GM12864 (cell line): ENCODE measurements at places on chromosomes 13 and 19.

- DNase-seq: no peak
Measured at GRCh38 chr13:83086948-83087347, 795.3 kb downstream of the SLITRK1 start.

GRCh38 chr13:85816413-85816812 lies 17.2 kb upstream of the SLITRK6 start:
- no peak for DNase-seq

DNA sequence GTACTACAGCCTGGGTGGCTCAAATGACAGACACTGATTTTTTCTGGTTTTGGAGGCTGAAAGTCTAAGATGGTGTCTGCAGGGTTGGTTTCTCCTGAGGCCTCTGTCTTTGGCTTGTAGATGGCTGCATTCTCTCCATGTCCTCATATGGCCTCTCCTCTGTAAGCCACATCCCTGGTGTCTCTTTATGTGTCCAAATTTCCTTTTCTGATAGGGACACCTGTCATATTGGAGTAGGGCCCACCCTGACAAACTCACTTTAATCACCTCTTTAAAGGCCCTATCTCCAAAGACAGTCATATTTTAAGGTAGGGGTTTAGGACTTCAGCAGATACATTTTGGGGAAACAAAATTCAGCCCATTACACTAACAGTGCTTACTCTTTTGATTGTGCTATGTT lies 32.0 kb upstream of the WASF3 start:
- DNase-seq: no peak

DNA sequence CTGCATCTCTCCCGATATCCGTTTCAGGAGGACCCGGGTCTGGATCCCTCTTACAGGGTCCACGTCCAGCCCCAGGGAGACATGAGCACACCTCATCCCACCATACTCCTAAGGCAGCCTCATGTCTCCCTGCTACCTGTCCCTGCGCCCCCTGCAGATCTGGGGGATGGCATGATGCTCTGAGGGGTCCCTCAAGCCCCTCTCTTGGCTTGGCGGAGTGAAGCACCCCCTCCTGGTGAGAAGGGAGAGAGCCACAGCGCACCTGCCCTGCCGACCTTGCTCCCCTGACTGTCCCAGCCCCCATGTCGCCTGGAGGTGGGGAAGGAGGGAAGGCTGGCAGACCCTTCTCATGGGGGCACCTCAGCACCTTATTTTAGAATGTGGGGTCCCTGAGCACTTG lies 21.5 kb upstream of the ARHGEF7 start:
- no peak for DNase-seq

DNA sequence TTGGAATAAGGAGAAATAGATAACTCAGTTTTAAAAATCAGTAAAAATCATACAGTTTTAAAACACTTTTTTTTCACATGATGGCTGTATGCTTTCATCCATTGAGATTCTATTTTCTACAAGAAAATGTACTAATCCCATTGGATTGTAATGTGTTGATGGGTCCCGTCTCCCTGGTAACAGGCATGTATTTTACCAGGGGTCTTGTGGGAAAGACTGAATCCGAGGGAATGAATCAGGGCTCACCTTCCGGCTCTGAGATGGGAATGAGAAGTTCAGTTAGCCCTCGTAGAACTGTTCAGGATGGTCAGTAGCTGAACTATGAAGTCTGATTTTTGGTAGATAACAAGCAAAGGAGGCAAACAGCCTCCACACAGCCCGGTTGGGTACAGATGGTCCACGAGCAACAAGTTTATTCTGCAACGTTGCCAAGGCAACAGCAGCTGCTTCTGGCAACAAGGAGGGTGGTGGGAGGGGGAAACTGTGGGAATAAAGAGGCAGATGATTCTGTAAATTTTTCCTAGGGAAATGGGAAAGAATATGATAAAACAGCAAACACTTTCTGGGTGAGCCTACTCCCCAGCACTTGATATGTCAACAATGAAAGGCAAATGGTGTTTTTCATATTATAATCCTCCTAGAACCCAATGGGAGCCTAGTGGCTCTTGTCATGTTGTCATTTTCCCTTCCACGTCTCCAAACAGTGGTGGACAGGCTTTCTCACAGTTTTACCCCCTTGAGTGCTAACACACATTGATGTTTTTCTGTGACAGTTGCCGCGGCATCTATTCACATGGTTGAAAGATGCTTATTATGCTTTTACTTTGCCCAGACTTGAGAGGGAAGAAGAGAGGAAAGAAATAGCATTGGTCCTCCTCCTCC lies 12.4 kb upstream of the SIAH3 start:
- no peak for DNase-seq

DNA sequence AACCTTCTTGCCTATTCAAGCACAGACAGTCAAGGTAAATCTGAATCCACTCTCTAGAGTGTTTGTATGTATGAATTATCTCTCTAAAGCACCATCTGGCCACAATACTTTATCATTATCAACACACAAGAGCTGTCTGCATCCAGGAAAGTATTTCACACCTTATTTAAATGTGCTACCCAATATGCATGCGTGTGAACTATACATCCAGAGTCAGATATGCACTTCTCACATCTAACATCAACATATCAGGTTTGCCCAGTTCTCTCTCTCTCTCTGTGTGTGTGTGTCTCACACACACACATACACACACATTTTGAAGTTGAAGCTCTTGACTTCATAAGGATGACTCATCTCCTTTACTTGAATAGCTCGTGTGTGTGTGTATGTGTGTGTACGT lies 697.5 kb upstream of the PCDH20 start:
- DNase-seq: no peak

DNA sequence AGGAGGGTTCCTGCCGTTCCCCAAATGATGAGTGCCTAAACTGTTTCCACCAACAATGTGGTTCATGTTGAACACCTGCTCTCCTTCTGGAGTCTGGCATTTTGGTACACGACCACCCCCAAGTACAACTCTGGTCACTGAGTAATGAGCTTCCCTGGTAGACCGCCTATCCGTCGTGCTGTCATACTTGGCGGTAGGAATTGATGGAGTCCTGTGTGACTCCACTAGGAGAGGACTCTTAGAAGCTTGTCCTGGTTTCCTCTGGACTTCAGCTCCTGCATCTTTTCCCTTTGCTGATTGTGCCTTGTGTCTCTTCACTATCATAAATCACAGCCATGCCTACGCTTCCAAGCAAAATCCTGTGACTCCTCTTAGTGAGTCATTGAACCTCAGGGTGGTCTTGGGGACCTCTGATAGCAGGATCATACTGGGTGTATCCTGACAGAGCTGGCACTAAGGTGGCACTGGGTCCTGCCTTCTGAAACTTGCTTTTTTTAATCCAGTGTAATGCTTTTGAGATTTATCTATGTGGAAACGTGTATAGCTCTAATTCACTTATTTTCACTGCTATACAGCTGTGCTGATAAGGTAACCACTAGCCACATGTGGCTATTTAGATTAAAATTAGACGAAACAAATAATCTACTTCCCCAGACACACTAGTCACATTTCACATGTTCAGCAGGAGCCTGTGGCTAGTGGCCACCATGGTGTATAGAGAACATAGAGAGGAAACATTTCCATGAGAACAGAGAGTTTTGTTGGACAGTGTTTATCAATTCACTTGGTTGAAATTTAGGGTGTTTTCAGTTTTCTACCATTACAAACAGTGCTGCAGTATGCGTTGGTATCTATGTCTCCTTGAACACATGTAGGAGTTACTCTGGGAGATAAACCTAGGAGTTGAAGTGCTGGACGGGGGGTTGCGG lies 6.1 kb upstream of the ASF1B start:
- no peak for DNase-seq

GRCh38 chr19:11168568-11168967 lies 13.0 kb upstream of the SPC24 start:
- DNase-seq: no peak

- DNase-seq: no peak
Measured at GRCh38 chr13:29369060-29369743, 226.3 kb downstream of the SLC7A1 start.

DNA sequence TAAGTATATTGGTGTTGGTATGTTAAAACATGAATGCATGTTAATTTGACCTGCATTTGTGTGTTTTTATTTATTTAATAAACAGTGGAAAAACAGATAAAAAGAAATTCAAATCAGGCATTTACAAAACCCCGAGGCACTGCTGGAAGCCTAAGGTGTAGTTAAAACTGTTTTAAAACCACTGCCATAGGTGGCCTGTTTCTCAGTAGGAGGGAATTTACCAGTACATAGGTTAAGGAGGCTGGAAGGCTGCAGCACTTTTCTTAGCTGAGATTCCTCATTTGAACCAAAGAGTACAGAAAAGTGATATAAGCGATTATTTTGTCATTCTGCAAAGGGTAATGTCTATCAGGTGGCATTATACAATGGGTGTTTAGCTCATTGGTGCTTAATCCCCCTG lies 99.6 kb downstream of the PAN3 start:
- no peak for DNase-seq

DNA sequence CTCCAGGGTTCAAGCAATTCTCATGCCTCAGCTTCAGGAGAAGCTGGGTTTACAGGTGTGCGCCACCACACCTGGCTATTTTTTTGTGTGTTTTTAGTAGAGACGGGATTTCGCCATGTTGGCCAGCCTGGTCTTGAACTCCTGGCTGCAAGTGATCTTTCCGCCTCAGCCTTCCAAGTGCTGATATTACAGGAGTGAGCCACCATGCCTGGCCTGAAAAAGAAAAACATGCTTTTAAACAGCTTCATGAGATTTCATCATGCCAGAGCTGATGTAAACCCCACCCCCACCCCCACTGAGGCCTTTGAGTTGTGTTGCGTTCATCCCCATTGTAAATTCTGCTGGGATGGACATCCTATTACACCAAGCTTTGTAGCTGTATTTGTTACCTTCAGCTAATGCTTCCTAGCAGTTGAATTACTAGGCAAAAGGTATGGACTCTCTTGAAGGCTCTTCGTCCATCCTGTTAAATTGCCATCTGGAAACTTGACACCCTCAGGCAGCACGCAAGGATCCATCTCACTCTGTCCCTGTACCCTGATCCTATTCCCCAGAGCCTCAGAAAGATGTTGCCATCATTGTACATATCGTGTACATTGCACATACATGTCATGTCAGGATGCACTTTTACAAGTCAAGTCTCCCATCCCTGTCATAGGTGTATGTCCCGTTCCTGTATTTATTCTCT lies 47.3 kb downstream of the NFIX start:
- DNase-seq: no peak

DNA sequence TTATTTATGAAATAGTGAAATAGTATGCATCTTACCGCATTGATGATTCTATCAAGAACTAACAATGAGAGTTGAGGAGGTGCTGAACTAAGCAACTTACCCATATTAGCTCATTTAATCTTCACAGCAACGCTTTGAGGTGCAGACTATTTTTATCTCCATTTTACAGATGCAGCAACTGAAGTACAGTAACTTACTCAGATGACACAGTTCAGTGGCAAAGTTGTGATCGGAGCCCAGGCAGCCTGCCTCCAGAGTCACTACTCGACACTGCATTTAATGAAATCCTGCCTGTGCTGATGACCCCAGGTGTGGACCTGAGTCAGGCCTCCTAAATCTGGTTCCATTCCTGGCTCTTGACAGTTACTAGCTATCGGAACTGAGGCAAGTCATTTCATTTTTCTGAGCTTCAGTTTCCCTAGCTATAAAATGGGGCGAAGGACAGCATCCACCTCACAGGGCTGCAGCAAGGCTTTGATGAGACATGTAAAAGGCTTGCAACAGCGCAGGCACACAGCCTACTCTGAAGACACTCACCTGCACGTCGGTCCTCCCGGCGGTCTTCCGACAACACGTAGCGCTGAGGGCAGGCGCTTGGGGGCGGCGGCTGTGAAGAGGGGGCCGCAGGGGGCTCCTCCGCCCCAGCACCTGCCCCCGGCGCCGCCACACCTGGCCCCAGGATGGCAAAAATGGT lies 1.5 kb downstream of the MYPOP start:
- DNase-seq: no peak
